Activated CD4-positive, alpha-beta T cell treated with anti-CD3 and anti-CD28 coated beads for 24 hours (primary cell): ENCODE measurements at places on chromosomes 4 and X.

DNA sequence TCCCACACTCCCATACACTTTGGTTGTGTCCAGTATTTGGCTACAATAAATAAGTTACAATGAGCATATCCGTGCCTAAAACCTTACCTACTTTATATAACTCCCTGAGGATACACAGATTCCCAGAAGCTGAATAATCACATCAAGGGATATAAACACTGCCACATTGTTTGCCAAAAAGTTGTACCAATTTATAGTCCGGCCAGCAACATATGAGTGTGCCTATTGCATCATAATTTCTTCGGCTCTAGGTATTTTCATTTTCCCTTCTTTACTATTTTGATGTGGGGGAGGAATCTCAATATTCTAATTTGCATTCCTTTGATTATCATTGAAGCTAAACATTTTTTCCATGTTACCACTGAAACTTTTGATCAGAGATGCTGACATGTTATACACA lies 146.4 kb downstream of the PCDH19 start:
- DNase-seq: no peak

- no peak for DNase-seq
Observed at GRCh38 chr4:100189820-100190642, at the start of gene DDIT4L. DDIT4L (minus strand) TSS chr4:100190468; CDS start chr4:100189983, 485 bp downstream.

DNA sequence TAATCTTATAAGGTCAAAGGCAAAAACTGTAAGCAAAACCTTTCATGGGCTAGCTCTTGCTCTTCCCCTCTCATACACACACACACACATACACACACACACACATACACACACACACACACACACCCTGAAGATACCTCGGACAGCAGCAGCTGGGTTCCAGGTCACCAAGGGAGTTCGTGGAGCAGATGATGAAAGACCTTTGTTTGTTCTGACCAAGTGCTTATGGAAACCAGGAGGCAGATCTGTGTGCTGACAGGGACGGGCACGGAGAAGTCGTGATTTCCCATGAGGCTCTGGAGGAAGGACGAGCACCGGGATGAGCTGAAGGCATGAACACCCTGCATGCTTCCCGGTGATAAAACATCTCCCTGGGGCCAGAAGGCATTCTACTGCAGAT lies 35.4 kb upstream of the CRMP1 start:
- DNase-seq: no peak

GRCh38 chr4:38230821-38231563 lies 270.8 kb downstream of the PTTG2 start:
- no peak for DNase-seq

DNA sequence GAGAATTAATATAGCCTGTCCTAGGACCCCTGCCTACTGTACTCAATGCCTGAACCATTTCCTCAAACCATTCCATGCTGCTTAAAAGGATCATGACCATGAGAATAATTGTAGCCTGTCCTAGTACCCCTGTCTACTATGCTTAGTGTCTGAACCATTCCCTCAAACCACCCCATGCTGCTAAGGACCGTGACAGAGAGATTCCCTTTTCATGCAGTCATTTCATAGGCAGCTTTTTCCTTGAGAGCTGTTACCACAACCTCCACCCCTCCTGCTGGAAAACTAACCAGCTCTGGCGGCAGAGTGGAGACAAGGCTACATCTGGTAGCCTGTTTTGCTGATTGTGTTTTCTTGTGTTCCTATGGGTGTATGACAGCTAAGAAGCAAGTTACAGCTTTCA lies 174.9 kb upstream of the SMARCAD1 start:
- no peak for DNase-seq

DNA sequence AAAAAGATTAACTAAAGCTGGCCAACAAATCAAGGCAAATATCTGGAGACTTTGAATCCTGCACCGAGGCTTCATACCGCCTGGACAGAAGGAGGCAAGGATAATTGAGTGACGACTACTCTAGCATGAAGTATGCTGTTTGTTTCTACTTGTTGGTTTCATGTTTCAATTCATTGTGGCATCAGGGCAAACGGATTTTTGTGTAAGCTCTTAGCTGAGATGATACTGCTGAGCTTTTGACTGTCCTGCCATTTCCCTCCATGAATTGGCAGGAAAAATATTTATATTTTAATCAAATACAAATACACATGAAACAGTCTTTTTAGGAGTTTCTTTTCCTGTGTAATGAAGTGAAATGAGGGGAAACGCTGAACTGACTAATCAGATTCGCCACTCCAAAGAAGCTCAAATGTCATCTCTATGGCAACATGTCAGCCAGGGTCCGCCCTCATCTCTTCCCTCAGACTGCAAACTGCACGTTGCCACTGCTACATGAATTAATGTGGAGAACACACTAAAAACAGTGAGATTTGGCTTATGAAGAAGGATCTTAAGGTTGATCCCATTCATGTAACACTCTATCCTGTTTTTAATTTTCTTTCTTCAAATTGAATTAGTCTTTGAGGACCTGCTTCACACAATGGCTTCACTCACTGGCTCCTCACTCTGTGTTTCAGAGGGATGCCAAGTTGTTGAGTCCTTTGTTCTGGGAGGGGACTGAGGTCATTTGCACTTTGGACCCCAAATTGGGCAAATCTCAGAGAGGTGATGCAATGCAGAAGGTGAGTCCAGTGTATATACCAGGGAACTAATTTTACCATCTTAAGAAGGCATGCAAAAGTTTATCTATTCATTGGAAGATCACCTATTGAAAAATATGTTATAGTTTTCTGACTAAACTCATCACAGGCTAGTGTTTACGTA lies 149.6 kb upstream of the MID1 start:
- DNase-seq: no peak

DNA sequence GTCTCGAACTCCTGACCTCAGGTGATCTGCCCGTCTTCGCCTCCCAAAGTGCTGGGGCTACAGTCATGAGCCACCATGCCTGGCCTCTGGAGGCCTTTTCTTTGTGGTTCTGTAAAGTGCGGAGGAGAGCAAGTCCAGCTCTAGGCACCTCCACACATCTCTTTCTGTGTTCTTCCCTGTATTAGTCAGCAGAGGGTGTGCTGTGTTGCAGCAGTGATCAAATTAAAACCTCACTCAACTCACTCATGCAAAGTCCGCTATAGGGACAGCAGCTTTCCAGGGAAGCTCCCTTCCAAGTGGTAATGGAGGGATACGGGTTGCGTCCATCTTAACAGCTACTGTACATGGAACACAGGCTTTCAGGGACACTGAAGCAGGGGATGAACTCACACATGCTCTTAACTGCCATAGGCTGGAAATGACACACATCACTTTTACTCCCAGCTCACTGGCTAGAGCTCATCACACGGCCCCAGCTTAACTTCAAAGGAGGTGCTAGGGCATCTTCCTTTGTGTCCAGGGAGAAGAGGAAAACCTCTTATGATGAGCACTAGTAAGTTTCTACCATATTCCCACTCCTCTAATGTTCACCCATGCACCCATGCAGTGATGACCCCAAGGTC lies 36.0 kb upstream of the CCNG2 start:
- no peak for DNase-seq

- no peak for DNase-seq
Observed at GRCh38 chrX:40761762-40762161, 26.4 kb upstream of the MED14 start.

DNA sequence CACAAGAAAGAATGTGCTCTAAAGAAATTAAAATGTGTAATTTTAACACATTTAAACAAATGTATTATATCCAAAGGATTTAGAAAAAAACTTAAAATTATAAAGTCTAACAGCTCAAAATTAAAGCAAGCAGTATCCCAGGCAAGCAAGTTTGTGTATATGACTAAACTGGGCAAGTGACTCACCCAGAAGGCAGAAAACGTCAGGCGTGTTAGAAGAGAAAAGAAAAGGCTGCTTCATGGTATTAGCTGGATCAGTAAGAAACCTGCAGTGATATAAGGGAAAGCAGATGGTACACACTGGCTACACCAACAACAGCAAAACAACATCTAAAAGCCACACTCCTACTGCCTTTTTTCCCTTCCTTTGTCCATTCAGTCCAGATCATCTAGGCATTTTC lies 250.6 kb upstream of the NDST3 start:
- DNase-seq: no peak

DNA sequence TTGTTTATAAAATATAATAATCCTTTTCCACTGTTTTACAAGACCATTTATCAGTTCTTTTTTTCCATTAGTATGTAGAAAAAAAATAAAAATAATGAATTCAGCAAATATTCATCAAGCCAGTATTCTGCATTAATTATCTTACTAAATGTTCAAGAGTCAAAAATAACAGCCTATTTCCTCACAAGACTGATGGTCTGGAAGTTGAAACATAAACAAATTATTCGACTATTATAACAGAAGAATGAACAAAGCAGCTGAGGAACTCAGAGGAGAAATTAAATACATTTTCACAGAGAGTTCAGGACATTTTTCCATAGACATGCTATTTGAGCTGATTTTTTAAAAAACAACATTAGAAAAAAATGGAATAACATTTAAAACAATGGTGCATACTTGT lies 2594.8 kb downstream of the ARAP2 start:
- no peak for DNase-seq

GRCh38 chr4:177419434-177419833 lies 22.8 kb downstream of the AGA start:
- DNase-seq: no peak

GRCh38 chr4:113849771-113850170 lies 88.2 kb upstream of the CAMK2D start:
- no peak for DNase-seq

- DNase-seq: no peak
Observed at GRCh38 chr4:52941450-52941849, 79.3 kb downstream of the RASL11B start.

- no peak for DNase-seq
Observed at GRCh38 chr4:182425302-182425701, 182.1 kb downstream of the TENM3 start.

DNA sequence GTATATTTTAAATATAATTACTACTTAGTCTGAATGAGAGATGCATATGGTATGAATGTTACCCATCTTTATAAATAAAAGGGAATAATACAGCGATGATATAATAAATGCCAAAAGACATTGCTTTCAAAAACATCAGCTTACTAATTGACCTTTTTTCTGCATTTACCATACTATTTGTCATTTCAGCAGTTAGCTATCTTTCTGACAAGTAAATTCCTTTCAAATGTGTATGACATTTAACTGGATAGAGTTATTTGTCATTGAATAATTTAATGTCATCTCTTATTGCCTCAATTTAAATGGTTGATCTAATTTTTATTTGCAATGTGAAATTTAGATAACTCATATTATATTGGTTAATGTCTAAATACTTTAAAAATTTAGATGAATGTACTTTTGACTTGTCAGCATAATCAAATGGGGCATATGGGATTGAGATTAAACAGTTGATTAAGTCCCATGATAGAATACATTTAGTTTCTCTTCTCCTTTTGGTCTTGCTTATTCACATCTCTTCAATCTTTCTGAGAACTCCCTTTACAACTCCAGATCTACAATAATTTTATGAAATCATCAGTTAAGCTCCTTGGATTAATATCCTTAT lies 350.9 kb downstream of the PCDH18 start:
- no peak for DNase-seq

- no peak for DNase-seq
Observed at GRCh38 chr4:122500852-122501501, 44.5 kb upstream of the IL2 start.

- DNase-seq: no peak
Observed at GRCh38 chrX:148600581-148600980, 100.2 kb downstream of the AFF2 start.

- DNase-seq: no peak
Observed at GRCh38 chr4:10736895-10737294, 52.3 kb upstream of the CLNK start.

DNA sequence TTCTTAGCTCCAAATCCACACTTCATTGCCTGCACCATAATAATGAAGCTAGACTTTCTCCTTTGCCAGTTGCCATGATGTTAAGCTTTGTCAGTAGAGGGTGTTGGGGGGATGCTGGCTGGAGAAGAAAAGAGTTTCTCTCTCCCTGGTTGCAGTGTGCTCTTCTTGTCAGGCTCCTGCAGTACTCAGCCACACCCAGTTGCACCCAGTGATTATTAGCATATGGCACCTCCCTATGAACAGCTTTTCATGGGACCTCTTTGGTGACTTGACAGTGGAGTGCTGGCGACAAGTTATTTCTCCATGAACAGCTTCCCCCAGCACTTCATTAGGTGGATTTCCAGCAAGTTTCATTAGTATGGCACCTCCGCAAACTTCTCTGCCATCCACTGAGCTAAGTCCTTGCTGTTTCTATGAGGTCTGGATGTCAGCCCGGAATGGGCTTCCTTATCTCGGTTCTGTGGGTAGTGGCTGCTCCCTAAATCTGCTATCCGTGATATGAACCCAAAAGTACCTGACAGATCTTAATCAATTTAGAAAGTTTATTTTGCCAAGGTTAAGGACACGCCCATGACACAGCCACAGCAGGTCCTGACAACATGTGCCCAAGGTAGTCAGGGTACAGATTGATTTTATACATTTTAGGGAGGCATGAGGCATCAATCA lies 18.8 kb upstream of the OTUD4 start:
- DNase-seq: no peak

GRCh38 chr4:184287697-184288255 lies 70.1 kb upstream of the ENPP6 start:
- DNase-seq: no peak

- DNase-seq: no peak
Observed at GRCh38 chr4:125116431-125116830, 198.3 kb upstream of the FAT4 start.

GRCh38 chr4:179095585-179096221 lies 1653.5 kb upstream of the AGA start:
- no peak for DNase-seq

DNA sequence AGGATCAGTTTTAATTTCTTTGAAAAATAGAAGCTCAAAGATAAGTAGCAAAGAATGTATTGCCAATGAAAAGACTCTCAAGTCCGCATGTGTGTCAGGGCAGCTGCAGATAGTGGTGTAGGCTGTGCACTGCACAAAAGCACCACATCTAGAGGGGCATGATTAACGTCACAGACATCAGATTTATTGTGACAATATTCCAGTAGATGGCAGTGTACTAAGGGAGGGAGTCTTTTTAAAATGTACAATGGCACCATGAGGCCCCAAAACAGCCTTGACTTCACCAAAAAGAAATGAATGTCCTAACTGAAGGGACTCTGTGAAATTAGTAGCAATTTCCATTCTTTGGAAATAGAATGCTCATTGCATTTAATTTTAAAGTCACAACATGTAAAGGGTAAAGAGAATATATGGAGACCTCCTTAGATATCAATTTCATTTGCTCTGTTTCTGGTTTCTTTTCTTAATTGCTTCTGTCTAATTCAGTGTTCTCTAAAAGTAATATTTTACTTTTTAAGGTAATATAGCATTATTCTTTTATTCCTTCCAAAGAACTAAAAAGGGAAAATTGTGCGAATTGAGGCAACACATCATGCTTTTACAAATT lies 98.4 kb downstream of the ZNF827 start:
- DNase-seq: no peak

- DNase-seq: no peak
Observed at GRCh38 chr4:140137671-140138070, 16.3 kb downstream of the MAML3 start.

DNA sequence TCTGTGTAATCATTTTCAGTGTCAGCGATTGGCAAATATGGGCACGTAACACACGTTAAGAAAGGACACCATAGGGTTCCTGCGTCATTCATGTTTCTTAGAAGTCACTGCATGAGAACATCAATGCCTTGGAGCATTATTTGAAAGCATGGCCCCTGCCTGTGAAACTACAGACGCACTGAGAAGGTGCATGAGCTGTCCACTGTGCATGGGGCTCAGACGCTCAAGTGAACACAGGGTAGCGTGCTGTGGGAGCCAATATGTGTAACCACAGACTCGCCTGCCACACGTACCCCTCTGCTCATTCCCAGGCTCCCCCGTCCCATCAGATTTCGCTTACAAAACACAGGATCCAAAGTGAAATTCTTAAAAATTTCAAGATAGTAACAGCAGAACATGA lies 6.5 kb downstream of the PPP2R2C start:
- no peak for DNase-seq
